NCI-H1930 (cell line): ENCODE measurements at places on chromosomes 13 and 19.

DNA sequence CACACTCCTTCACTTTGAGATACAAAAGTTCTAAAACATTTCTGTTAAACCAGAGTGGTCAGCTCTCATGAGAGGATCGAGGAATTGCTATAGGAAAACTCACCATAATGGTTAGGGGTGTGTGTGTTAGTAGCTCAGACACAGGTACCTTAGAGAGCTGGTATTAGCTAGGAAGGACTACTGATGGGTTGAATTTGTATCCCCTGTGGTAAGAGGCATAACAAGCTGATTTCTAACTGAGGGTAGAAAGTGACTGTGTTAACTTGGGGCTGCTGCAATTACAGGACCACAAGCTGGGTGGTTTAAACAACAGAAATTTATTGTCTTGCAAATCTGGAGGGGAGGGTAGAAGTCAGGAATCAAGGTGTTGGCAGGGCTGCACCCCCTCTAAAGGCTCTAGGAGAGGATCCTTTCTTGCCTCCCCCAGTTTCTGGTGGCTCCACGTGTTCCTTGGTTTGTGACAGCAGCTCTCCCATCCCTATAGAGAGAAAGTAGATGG, 17.4 kb downstream of the LEUTX start:
- DNase-seq: no peak

DNA sequence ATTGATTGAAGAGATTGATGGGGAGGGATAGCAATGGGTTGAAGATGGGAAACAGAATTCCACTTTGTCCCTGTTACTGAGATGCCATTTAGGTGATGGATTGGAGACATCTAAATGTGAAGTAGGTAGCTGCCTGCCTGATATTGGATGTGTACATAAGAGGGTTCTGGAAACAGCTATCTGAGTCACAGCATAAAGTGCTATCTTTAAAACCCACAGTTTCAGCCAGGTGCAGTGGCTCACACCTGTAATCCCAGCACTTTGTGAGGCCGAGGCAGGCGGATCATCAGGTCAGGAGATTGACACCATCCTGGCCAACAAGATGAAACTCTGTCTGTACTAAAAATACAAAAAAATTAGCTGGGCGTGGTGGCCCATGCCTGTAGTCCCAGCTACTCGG, 72.6 kb downstream of the DNAJC3 start:
- no peak for DNase-seq

GRCh38 chr13:48621056-48621455, 32.7 kb upstream of the CYSLTR2 start:
- no peak for DNase-seq

DNA sequence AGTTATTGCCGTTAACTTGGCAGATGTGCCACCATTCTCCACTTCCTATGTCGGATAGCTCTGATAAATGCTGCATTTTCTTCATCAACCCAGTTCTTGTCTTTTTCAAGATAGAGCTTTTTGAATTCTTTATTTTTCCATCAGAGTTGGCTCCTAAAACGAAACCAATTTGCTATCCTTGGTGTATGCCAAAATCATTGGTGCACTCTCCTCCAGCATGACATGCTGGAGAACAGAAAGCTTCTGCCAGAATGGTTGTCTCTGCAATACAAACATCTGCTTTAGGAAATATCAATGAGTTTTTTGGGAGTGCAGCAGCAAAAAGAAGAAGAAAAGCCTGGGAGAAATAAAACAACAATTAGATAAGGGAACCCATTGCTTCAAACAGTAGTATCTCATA, 124.2 kb downstream of the CDK8 start:
- DNase-seq: no peak

DNA sequence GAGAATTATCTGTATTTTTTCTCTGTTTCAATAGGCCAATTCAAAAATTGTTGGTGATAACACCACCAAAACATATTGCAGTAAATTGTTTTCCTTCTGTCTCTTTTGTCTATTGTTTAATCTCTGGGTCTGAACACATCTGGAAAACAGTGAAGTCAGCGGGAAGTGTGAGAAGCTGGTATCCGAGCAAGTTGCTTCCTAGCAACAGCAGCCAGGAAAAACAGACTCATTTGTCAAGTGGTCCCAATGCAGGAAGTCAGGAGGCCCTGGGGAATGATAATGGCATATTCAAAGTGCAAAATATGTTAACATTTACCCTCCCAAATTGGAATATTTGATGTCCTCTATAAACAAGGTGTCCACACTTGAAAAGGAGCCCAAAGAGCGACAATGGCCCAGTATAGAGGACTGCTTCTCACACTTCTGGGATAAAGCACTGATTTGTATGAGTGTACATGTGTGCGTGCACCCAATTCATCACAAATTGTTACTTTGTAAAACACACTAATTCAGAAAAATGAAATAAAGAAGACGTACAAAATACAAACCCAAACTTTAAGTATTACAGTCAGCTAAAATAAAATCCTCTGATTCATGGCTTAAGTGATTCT, 515.0 kb downstream of the TBC1D4 start:
- no peak for DNase-seq

DNA sequence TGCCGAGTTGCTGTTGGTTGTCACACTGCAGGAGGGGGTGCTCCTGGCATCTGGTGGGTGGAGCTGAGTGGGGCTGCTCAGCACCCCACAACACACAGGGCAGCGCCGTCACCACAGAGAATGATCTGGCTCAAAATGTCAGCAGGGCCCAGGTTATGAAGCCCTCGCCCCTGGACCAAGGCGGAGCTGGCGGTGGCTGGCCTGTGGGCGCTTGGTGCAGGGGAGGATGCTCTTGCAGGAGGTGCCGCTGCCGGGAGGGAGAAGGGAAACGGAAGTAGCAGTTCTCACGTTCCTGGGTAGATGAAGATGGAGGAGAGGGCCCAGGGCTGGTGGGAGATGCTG, 14.2 kb upstream of the LENG8 start:
- DNase-seq: no peak

DNA sequence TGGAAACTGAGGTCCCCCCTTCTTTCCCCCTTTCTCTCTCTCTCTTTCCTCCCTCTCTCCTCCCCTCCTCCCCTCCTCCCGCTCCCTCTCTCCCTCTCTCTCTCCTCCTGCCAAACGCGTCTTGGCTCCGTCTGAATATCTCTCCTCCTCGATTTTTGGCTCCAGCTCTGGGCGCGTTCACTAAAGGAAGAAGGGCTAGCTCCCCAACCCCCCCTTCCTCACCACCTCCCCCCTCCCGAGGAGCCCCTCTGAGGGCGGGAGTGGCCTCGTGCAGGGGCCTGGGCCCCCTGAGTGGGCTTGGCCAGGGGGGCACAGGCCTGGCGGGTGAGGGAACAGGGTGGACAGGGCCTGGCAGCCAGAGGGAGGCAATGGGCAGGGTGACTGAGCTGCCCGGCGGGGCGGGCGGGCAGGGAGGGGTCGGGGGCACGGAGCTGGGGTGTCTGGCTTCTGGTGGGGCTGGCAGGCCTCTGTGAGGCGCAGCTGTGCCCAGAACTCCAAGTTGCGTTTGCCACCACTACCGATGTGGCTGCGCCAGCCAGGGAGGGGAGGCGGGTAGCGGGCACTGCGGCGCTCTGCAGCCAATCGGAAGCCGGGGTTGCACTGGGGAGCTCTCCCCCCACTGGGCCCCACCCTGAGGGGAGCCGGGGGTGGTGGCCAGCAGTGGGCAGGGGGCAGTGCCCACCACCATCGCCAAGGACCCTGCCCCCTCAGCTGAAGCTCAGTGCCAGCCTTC, 7.1 kb downstream of the NFIX start:
- DNase-seq: no peak

DNA sequence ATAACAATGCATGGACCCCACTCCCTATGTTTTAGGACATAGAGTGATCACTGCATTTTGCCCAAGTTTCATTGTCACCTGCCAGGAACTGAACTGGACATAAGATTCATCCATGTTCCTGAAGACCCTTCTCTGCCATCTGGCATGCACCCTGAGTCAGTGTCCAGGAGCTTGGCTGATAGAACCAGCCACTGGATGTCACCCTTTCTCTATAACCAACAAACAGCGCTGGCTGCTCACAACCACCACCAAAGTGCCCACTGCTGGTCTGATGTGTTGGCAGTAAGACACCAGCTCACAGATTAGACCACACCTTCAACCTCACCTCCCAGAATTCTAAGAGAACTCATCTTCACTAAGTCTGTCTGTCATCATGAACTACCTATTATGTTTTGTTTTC, 333.4 kb downstream of the ITGBL1 start:
- peak; percentile 78 for DNase-seq

DNA sequence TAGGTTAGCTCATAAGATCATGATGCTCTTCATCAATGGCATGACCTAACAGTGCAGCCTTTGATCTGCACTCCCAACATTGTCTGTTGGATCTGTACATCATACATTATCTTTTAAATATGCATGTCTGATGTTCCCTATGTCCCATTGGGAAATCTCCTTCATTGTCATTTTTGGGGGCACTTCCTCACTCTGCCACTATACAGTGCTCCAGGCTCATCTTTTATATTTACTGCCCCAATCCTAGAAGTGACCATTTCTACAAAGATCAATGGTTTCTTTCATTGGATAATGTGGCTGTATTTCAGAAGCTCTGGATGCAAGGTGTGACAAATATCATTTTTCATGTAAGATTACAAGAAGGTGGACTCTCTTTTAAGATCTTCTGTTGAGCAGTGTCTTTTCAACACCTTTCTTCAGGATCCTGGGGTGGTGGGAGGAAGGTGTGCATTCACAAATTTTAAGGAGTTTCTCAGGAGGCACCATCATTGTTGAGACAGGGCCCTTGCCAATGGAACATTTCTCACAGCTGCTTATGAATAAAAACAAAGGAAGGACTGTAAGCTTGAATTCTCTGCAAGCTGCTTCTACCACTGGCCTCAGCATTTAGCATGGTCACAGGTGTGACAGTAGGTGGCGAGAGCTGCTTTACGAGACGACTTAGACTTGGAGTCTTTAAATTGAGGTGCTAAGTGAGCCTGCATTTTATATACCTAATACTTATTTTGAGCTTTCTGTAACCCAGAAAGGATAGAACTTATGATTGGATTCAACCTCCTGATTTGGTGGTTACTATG, 403.0 kb downstream of the LMO7 start:
- DNase-seq: no peak

- DNase-seq: no peak
Measured at GRCh38 chr13:40231311-40231710, 435.1 kb downstream of the FOXO1 start.

GRCh38 chr13:112819111-112819510, 129.3 kb downstream of the ATP11A start:
- no peak for DNase-seq

GRCh38 chr19:40247178-40247577, 20.7 kb upstream of the CCNP start:
- DNase-seq: no peak

DNA sequence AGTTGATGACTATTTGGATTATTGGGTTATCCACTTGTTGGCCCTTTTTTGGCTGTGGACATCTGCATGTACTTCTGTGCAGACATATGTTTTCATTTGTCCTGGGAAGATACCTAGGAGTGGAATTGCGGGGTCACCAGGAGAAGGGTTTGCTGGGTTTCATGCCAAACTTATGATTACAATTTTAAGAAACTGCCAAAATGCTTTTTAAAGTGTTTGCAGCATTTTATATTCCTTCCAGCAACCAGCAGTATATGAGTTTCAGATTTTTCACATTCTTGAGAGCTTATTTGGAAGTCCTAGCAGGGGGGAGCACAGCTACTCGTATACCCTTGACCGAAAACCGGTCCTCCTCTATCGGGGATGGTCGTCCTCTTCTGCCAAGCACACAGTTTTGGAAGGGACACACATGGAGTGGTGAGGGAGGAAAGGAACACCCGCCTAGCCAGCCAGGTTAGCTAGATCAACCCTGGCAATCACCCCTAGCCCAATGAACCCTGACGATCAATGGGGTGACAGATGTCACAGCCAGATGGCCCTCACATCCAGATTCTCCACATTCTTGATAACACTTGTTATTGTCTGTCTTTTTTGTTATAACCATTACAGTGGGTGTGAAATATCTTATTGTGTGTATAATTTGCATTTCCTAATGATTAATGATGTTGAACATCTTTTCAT, 26.7 kb upstream of the RNF113B start:
- DNase-seq: no peak

DNA sequence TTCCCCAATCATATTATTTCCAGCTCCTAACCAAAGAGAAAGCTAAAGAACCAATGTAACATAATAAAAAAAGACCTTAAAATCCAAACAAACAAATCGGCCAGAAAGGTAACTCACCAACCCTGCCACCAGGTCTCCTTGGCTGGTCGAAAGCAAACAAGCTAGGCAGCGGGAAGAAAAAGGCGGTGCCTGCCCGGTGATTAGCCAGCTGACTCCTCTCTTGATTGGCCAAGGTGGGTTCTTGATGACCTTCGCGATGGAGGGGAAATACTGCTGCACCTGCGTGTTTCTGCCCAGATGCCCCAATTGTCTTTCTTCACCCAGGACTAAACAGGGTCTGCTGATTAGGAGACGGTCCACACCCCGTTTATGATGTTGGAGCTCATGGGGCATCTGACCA, at the start of gene NLRP11:
Gene NLRP11, minus strand, starts transcription at position 154 of the 400 bp plus-strand sequence. CDS start 13,825 bp downstream, outside the sequence.
- no peak for DNase-seq

DNA sequence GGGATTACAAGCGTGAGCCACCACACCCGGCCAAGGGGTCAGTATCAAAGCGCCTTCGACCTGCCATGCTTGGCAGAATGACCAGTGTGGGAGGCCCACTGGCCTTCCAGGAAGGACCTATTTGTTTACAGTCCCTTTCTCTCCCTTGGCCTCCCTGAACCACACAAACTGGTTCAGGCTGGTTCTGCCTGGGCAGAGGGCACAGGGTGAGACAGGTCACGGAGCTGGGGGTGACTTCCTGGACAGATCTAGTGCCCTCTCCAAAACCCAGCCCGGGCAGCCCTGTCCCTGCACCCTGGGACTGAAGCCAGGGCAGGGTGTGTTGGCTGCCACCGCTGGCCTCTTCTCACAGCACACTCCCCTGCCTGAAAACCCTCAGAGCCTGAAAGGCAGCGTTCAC, 11.3 kb downstream of the PLEKHF1 start:
- no peak for DNase-seq

DNA sequence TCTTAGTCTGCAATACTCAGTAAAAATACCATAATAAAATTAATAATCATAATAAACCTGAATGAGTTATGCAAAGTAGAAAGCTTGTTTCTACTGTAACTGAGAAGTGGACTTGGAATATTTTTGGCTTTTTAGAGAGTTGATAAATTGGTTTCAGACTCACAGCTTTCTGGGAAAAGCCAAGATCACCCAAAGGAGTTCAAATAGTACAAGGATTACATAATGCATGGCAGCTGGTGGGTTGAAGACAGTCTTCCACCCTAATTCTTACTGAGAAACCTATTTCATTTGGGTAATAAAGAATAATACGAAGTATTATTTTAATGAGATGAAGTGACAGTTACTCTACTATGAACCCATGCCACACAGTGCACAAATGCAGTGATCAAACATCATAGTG, 139.4 kb upstream of the KLF12 start:
- no peak for DNase-seq
